Psoas muscle (tissue), 8 donors: ENCODE measurements at places on chromosomes 4 and X. TPM values are rescaled to one million over a fixed set of nuclear protein-coding genes. Genes with fewer than 3 reads are reported as not detected.
A peak's percentile ranks its signal among the peaks of the same experiment; 100 is the strongest.

GRCh38 chr4:110626532-110627153, 3.8 kb upstream of the PITX2 start:
- DNase-seq, result no peak

GRCh38 chr4:173252024-173252935, 81.9 kb downstream of the HMGB2 start:
- peak; percentile 75 for DNase-seq

DNA sequence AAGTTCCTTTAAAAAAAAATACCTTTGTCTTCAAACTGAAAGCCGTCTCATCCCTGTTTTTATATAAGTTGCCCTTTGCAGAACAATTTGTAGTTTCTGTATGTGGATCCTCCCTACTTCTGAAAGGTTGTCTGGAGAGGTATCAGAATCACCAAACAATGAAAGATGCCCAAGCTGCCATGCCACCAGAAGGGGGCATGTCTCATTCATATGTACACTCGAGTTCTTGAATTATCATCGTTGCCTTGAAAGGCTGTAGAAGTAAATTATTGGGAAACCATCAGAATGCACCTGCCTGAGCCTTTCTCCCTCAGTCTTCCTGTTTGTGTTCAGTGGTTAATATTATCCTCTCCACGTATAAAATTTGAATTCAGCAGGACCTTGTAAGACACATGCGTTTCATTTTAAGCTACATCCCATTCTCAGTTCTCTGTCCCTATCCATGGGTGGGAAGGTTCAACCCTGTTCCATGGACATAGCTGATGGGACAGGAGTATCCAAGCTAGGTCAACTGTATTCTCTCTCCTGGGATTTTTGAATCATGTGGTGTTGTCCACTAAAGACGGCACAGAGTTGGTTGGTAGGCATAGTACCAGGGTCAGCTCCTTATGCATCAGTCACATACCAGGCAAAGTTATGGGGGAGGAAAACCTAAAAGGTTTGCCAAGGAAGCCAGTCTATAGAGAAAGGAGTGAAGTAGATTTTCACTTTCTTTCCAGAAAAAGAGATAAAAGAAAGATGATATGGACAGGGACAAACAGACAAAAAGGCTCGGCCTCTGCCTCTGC, 24.0 kb downstream of the GALNT7 start:
- DNase-seq, result no peak

DNA sequence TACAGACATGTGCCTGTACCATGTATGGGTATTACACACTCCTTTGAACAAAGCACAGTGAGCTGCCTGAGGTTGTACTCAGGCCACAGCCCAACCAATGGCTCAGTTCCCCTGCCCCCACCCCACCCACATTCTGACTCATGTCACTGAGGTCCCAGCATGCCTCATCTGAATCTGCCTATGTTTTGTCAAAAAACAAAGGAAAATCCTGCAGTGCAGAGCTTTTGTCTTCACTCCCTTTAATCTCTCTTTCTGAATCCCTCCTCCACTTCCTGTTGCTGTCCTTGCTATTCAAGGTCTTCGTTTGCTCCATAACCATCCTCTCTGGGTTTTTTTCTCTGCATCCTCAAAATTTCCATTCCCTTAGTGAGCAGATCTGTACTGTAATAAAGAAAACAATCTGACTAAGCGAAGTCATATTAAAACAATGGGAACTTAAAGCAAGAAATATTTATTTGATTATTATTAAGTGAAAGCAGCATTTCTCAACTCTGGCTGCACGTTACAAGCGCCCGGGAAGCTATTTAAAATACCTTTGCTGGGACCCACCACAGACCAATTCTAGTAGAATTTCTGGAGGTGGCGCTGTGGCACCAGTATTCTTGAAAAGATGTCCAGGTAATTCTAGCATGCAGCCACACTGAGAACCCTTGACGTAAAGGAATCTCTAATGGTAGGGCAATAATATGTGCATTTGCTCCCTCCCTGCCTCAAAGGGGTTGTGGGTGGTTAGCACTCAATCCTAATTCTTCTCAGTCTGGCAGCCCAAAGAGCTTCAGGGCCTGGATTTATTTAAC, 8.7 kb downstream of the GUCY2F start:
- no peak for DNase-seq

GDI1 gene
- polyA plus RNA-seq, result 52.4 TPM

DMRTC1B gene
- not detected for polyA plus RNA-seq

HPGDS gene
- polyA plus RNA-seq, result 0.06 TPM
